ENCODE measurements at places on chromosomes 3 and 15.

GRCh38 chr3:11272906-11273574, 843 bp downstream of the ATG7 start:
- DNase-seq = no peak

GRCh38 chr15:70192041-70192440, 94.3 kb upstream of the TLE3 start:
- DNase-seq = no peak

DNA sequence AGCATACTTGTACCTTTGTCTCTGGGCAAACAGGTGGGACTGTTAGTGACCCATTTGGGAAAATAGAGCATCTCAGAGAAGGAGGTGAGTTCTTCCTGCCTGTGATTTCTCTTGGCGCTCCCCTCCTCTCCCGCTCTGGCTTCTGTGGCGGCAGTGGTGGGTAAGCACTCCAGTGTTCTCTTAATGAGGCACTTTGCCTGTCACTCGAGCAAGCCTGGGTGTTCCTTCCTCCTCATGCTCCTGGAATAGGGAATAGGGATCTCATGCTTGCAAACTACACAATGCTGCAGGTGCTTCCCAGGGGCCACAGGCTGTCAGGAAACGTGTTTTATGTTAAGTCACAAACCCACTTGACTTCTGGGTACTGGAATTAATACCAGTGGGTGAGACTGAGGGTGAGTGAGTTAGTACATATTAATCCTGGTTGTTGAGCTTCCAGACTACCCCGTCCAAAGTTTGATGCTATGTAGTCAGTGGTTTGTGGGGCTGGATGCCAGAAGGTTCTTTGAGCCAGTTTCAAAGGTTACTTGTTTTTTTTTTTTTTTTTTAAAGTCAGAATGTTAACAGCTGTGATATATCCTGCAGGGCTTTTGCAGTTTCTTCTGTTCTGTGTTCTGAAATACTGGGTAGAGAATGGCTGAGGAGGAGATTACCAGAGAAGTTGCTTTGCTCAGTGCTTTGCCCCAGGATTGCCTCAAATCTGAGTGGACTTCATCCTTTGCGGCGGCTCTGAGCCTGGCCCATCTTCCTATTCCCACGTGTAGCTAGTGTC, 30.5 kb downstream of the EDEM1 start:
- no peak for DNase-seq

DNA sequence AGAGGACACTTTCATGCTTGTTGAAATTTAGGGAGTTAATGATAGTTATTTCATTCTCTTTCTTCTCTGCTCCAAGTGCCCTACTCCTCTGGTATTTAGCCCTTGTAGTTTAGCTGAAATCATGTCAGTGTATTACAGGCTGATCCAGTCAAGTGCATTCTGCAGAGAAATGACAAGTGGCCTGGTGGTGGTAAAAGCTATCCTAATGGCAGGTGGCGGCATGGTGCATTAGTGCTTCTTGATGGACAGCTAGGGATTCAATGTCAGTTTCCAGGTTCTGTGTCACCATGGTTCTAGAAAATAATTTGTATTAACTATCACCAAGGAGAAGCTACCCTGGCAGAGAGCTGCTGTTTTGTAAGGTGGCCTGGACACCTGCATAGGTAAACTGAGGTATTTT, 90.0 kb upstream of the BNIP2 start:
- DNase-seq = no peak

DNA sequence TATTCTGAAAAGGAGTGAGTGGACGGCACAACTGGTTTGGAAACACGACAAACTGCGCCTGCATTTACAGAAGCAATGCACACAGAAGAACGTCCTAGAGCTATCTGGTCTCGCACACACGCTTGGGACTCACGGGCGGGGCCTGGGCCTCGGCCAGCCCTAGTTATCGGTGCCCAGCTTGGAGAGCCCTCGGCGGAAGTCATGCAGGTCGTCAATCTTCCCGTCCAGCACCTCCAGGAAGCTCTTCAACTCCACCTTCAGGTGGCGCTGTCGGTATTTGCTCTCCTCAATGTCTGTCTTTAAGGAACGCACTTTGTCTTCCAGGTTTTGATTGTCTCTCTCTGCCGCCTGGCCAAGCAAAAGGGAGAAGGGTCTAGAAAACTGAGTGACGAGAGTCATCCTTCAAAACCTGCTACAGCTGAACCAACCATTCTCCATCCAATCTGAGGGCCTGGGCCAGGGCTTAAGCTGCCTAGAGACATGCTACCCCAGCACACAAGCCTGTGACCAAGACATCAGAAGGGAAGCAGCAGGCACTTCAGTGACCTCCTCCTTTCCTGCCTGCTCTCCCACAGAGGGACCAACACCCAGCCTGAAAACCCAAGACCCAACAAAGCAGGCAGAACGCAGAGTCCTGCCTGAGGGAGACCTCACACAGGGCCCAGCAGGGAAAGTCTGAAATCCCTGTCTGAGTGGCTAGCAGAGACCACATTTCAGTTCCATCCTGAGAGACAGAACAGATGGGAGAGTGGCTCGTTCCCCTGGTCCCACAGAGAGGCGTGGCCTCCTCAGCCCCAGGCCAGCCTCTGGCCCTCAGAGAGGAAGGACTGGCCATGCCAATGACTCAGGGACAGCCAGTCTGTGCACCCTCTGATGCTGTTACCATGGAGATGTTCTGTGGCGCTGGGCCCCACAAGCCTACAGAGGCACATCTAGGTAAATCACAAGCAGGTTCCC, 40.4 kb downstream of the WHAMM start:
- no peak for DNase-seq

DNA sequence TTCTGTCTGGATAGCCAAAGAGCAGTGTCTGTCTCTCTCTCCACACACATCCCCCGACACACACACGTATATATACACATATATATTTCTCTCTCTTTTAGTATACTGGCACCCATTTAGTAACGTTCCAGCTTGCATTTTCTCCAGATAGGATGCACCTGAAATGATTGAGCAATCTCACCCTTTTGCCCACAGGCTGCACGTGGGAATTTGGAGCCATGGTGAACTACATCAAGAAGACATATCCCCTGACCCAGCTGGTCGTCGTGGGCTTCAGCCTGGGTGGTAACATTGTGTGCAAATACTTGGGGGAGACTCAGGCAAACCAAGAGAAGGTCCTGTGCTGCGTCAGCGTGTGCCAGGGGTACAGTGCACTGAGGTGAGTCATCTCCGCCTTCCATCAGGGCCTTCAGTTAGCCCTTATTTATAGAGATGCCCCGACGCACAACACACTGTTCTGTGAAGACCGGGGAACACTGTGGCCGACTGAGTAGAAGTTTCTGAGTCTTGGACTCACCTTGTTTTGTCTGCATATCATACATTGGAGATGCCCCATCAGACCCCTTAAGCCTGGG, 45.7 kb downstream of the RLBP1 start:
- DNase-seq = no peak

GRCh38 chr3:135215516-135215915, 420.5 kb downstream of the EPHB1 start:
- DNase-seq = no peak

DNA sequence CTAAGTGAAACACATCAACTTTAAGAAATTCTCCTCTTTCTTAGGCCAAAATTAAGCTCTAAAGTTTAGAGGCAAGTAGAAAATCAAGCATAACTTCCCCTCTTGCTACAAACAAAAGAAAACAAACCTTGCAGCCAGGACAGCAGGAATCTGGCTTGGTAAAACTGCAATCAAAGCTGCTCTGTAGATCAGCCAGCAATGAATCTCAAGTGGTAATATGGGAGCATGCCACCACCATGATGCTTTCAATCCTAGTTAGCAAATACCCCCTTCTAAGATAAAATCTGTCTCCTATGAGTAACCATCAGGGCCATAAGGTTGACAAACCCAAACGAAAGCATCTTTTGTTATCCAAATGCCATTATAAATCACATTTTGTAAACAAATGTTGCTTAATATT, 208.3 kb upstream of the PLSCR5 start:
- DNase-seq = no peak

- no peak for DNase-seq
Observed at GRCh38 chr3:183980403-183980802, 37.3 kb downstream of the ABCC5 start.

GRCh38 chr15:70133296-70133695, 35.6 kb upstream of the TLE3 start:
- DNase-seq = no peak

Measured in amniotic stem cell (primary cell).